ENCODE measurements at places on chromosomes 13 and 19. TPM values are rescaled to one million over a fixed set of nuclear protein-coding genes. Genes with fewer than 3 reads are reported as not detected.

DNA sequence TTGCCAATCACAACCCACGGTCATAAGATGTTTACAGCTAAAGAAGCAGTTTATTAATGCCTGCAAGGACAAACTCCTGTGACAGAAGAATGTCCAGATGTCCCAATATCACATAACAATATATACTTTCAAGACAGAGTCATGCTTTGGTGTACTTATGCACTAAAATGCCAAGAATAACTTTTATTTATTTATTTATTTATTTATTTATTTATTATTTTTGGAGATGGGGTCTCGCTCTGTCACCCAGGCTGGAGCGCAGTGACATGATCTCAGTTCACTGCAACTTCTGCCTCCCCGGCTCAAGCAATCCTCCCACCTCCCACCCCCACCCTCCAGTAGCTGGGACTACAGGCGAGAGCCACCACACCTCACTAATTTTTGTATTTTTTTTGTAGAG is 9.1 kb downstream of the TEX101 start:
- no peak for DNase-seq

PSG11 gene
- not detected for total RNA-seq

DNA sequence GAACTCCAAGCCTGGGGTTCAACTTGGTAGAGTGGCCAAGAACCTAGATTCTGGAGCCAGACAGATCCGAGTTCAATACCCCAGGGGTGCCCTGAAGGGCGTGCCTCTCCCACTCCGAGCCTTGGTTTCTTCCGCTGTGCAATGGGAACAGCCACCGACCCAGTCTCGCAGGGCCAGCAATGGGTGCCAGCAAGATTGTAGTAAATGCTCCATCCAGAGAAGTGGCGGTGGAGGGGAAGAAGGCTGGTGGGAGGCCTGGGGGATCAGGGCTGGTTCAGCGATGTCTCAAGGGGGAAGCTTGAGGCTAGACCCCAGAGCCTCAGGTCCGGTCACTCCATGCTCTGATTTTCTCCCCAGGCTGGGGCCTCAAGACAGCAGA is 4.5 kb downstream of the WIZ start:
- no peak for DNase-seq

- DNase-seq: peak; percentile 8
These were observed 106.1 kb downstream of the SLC25A15 start for GRCh38 chr13:40895227-40896184.

GRCh38 chr19:18456974-18457373 is 19.0 kb upstream of the ISYNA1 start:
- DNase-seq: no peak

CKAP2 gene
- total RNA-seq: 22.2 TPM

DNA sequence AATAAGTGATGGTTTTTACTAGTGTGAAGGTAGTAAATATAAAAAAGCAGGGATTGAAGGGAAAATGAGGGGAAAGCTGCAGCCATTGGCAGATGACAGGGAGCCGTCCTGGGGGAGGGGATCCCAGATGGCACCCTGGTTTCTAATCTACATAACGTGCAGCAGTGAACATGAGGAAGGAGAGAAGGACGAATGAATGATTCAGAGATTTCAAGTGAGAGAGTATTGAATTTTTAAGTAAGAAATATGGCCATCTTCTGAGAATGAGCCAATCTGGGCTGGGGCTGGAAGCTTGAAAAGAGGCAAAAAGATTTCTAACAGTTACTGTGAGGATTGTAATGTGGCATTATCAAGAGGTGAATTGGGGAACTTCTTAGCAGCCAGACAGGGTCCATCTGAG is 414.2 kb downstream of the MYO16 start:
- DNase-seq: no peak

DNA sequence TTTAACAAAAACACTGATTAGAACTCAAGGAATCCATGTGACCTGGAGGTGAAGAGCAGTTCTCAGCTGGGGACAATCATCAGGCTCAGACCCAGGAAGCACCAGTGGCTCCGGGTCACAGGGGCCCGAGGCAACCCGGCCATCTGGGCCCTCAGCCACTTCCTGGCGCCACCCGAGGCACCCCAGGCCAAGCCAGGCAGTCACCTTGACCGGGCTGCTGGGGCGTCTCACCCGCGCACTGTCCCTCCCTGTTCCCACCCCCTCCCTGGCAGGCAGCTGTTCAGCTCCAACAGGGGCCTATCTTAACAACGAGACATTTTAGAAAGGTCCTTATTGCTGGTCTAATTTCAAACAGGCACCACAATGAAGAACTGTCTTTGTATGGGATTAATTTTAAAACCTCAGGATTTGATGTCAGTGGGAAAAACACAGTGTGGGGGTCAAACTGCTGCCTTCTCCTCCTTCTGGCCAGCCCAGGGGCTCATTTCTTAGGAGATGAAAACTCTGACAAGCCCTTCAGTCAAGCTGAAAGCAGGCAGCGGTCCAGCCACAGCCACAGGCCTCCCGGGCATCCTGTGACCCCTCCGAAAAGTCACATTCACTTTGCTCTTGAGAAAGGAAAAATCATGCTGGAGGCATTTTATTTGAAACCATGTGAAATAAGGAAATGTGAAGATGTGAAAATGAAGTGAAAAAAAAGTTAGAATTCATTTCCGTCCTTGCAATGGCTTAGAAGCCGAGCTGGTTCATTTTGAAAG is 83.3 kb downstream of the KCTD15 start:
- no peak for DNase-seq

DNA sequence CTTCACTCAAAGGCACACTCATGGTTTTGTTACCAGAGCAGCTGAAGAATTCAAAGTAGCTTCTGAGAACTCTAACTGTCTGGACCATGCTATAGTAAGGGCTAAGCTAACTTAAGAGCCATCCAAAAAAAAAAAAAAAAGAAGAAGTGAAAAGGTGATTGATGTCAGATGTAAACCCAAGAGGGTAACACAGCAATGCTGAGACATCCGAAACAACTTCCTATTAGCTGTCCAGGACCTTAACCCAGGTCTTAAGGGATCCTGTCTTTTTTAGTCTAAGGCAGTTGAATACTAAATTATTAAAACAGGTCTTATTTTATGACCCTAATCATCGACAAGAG is 11.2 kb upstream of the RAB20 start:
- no peak for DNase-seq

GRCh38 chr19:18366021-18366435 is 19.9 kb upstream of the GDF15 start:
- no peak for DNase-seq

GRCh38 chr13:41652735-41653361 is 195.5 kb downstream of the RGCC start:
- peak; percentile 30 for DNase-seq

- DNase-seq: no peak
These were observed 195.8 kb downstream of the FOXO1 start for GRCh38 chr13:40470660-40471059.

- DNase-seq: no peak
These were observed 11.4 kb downstream of the NFIX start for GRCh38 chr19:13006431-13007281.

GRCh38 chr19:17391371-17392151 is 2.4 kb downstream of the CCDC194 start:
- no peak for DNase-seq

ZNF112 gene
- 7.1 TPM for total RNA-seq

GRCh38 chr13:100594731-100595130 is 6.1 kb upstream of the GGACT start:
- no peak for DNase-seq

DNA sequence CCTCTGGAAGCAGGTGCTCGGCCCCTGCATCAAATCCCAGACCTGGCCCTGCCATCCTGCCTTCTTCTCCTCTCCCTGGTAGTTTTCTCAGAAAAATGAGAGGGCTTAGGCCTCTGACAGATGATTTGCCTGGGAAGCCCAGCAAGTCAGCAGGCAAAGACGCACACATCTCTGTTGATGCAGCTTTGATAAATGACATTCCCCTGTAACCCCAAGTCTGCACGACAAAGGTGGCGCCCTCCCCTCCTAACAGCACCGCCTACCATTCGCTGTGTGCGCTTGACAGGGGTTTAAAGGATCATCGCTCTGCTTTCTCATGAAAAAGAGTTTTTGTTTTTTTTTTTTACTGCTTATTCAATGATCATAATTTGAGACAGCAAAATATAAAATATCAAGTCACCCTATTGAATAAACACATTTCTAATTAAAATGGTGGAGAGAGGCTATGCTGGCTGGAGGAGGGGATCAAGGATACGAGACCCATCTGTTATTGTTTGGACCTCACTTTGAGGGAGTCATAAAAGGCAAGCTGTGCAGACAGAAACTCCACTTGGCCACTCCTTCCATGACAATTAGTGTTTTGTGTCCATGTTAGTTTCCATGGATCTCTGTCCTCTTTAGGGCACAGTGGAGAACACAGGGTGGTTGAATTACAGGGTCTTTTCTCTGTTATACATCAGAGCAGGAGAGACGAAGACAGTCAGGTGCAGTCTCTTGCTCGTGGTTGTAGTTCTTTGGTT is 126.1 kb downstream of the FGF9 start:
- DNase-seq: no peak

- no peak for DNase-seq
These were observed 144.6 kb downstream of the LACC1 start for GRCh38 chr13:44024167-44024845.

- no peak for DNase-seq
These were observed 69.6 kb downstream of the ACSBG2 start for GRCh38 chr19:6204866-6205723.

PEG3 gene
- total RNA-seq: 101 TPM

GRCh38 chr13:52994865-52995264 is 33.7 kb upstream of the OLFM4 start:
- DNase-seq: no peak

SPPL2B gene
- total RNA-seq: 54.0 TPM

- DNase-seq: no peak
These were observed 210.8 kb upstream of the STARD13 start for GRCh38 chr13:33496336-33496735.
